ENCODE measurements at places on chromosomes 6 and 20. TPM values are rescaled to one million over a fixed set of nuclear protein-coding genes. Genes with fewer than 3 reads are reported as not detected.

SLC17A9 gene
- total RNA-seq = 0.31 TPM

CLPSL2 gene
- total RNA-seq = not detected

OPRM1 gene
- 0.94 TPM for total RNA-seq

GJA10 gene
- not detected for total RNA-seq

SYNDIG1 gene
- 67.0 TPM for total RNA-seq

OPN5 gene
- not detected for total RNA-seq

KCNQ5 gene
- 26.9 TPM for total RNA-seq

VSX1 gene
- not detected for total RNA-seq
